ENCODE measurements at places on chromosomes 12 and 14.

- no peak for DNase-seq
Observed at GRCh38 chr12:69655616-69656340, 43.3 kb downstream of the BEST3 start.

DNA sequence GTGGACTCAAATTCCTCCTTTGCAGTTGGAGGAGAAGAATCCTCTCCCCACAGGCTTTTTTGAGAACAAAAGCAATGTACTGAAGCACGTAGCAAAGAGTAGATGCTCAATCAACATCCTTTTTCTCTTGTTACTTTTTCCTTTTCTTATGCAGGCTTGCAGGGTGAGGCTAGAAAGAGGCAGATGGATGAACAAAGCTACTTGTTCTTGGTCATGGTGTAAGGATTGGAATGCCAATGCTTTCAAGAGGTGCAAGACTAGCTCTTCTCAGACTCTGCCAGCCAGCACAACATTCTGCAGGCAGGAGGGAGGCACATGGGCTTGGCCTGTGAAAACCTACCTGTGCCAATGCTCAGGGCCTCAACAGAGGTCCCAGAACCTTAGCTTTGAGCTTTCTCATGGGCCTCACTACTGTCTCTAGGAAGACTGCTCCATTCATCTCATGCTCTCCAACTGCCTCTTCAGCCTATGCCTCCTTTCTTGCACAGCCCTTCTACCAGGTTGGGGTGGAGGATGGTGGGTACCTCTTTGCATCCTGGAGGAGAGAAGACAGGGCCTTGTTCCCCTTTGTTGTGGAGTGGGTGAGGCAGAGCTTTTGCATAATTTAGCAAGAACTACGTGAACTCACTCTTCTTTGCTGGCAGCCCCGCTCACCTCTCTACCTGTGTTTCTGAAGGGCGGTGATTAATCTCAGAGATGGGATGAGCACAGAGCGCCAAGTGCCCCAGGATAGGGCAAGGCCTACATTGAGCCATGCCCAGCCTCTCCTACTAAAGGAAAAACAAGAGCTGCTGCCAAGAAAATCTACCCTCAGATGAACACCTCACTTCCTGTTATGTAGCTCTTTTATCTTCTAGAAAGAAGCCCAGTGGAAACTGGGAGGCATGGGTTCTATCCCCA, 1119.7 kb downstream of the VRK1 start:
- no peak for DNase-seq

GRCh38 chr14:53249059-53249458, 95.9 kb upstream of the DDHD1 start:
- no peak for DNase-seq

DNA sequence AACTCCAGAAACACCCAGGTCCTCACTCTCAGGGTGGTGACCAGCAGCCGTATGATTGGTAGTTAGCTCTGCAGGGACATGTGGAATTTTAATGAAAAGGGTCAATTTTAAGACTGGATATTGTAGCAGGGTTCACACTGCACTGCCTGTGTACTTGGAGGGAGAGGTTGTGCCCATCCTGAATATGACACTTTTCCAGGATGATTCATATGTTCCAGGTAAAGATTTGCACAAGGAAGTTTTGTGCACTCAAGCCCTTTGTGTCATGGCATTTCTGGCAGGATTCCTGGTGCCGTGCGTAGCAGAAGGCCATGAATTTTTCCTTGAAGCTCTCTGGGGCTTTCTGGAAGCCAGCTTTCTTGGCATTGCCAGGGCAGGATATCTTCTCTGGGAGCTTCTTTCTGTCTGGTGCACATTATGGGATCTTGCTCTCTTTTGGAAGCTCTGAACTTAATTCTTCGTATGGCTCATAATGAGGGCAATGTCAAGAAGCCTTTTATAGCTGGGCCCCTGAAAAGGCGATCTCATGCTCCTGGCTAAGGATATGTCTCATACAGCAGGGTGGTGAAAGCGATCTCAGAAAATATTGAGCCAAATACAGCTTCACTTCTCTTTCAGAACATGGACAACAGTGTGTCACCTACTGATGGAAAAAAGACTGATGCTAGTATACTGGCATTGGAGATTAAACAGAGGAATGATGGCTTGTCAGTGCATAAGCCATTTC, 1133.9 kb downstream of the AACS start:
- no peak for DNase-seq

DNA sequence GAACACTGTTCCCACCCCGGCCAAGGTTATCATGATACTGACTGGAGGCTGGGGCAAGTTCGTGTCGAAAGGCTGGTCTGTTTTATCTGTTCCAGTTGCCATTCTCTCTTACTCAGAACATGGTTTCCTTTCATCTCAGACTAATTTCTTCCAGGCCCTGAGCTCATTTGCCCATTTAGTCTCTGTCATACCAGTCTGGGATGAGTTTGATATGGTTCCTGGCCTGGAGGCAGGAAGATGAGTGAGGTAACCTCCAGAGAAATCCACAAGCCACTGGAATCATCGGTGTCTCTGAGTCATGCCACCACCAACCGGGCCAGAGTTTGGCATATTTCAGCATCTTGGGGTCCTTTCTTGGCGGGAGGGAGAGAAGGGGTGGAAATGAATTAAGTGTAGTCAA, 114.7 kb downstream of the NTF3 start:
- DNase-seq: no peak

GRCh38 chr14:64983439-64984310, 3.0 kb upstream of the FNTB start:
- no peak for DNase-seq

GRCh38 chr12:89571491-89572195, 45.8 kb upstream of the POC1B start:
- no peak for DNase-seq

- no peak for DNase-seq
Observed at GRCh38 chr12:70443062-70443673, 77.1 kb downstream of the KCNMB4 start.

GRCh38 chr14:64253672-64254071, 40.5 kb downstream of the ESR2 start:
- no peak for DNase-seq

DNA sequence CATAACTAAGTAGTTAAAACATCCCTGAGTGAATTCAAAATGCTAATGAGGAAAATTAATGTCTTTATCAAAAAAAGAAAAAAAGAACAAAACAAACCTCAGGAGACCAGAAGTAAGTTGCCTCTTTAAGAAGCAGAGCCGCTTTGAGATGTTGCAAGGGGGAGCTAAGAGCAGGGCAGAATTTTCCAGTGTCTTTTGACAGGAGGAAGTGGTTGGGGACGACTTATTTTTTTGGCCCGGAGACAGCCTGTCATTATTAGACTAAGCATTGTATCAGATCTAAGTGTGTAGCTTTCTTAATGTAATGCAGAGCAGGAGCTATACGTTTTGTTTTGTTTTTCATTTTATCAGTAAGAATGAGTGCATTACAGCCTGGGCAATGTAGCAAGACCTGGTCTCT, 206.6 kb downstream of the CACNA1C start:
- DNase-seq: no peak

- DNase-seq: no peak
Observed at GRCh38 chr12:25089738-25090137, 105.2 kb downstream of the DNAI7 start.

GRCh38 chr12:120055231-120056000, 61.1 kb downstream of the RAB35 start:
- no peak for DNase-seq

DNA sequence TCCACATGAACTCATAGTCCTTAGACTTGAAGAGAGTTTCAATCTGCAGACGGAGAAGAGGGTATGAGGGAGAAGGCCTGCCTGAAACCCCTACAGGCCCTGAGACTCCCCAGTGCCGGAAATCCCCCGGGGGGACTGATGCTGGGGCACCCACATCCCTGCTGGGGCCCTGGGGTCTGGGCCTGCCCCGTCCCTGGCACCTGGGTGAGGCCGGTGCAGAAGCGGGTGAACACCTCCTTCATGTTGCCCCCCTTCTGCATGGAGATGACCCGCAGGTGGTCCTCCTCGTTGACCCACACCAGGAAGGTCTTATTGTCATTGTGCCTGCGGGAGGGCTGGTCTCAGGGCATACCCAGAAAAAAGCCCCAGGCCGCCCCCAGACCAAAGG, 2.4 kb downstream of the CKB start:
- DNase-seq: no peak

- DNase-seq: no peak
Observed at GRCh38 chr12:116146386-116146785, 131.1 kb downstream of the MED13L start.

DNA sequence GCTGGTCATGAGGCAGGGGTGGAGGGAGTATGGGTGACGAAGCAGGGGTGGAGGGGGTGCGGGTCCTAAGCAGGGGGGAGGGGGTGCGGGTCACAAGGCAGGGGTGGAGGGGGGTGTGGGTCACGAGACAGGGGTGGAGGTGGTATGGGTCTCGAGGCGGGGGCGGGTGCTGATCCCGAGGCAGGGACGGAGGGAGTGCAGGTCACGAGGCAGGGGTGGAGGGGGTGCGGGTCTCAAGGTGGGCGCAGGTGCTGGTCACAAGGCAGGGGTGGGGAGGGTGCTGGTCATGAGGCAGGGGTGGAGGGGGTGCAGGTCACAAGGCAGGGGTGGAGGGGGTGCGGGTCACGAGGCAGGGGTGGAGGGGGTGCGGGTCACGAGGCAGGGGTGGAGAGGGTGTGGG, 56.5 kb downstream of the ITPK1 start:
- DNase-seq: no peak

- DNase-seq: no peak
Observed at GRCh38 chr12:77968021-77968420, 137.3 kb downstream of the NAV3 start.

DNA sequence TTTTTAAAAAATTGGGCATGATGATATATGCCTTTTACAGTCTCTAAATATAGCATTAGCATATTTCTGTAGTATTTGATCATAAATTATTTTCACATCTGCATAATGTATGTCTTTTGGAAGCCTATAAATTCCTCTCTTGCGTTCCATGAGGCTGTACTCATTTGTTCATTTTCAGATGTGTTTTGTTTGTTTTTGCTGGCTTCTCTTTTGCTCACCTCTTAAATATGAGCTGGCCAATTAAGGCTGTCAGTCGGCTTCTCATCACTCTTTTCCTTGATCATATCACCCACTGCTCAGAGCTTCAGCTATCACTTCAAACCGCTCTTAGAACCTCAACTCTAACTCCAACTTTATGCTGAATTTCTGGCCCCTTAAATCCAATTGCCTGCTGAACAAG, 6.6 kb downstream of the TMEM263 start:
- no peak for DNase-seq

- no peak for DNase-seq
Observed at GRCh38 chr12:95446506-95446900, 27.4 kb upstream of the METAP2 start.

DNA sequence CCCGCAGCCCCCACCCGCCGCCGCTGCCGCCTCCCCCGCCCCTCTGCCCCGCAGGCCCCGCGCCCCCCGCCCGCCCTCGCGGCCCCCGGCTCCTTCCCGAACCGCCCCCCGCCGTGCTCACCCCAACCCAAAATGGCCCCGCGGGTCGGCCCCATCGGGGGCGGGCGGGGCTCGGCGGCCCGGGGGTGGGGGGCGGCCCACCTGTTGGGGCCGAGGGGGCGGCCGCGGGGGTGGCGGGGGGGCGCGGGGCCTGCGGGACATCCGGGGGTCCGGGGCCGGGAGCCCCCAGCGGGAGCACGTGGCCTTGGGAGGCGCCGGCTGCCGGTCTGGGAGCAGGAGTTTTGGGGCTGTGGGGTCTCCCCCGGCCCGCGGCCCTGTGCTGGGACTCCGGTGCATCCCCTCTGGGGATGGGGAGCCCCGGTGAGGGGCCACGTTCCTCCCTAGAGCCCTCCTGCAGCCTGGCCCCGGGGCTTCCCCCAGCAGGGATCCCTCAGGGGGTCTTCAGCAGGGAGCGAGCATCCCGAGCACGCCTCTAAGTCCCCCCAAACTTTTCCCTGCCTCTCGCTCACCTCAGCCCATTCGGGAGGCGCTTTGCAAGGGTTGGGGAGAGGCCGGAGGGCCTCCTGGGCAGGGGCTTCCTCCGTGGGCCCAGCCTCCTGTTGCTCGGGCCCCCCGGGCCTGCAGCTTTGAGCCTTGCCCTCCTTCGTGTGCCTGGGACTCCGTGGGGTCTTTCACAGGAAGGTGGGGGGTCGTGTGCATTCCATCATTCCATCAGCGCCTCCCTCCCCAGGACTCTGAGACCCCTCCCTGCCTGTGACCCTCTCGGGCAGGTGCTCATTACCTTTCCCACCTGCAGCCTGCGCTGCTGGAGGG, 710 bp downstream of the MTA1 start:
- DNase-seq: no peak

GRCh38 chr12:48352157-48352760, 1.5 kb upstream of the ZNF641 start:
- DNase-seq: no peak

- DNase-seq: no peak
Observed at GRCh38 chr12:68665016-68665569, 21.7 kb upstream of the NUP107 start.

- no peak for DNase-seq
Observed at GRCh38 chr12:41966001-41966400, 178.7 kb downstream of the GXYLT1 start.

GRCh38 chr12:22480016-22480415, 64.3 kb downstream of the C2CD5 start:
- no peak for DNase-seq

- DNase-seq: no peak
Observed at GRCh38 chr14:38405851-38406635, 150.2 kb upstream of the CLEC14A start.

- DNase-seq: no peak
Observed at GRCh38 chr12:27333403-27334009, 870 bp downstream of the BMAL2 start.

DNA sequence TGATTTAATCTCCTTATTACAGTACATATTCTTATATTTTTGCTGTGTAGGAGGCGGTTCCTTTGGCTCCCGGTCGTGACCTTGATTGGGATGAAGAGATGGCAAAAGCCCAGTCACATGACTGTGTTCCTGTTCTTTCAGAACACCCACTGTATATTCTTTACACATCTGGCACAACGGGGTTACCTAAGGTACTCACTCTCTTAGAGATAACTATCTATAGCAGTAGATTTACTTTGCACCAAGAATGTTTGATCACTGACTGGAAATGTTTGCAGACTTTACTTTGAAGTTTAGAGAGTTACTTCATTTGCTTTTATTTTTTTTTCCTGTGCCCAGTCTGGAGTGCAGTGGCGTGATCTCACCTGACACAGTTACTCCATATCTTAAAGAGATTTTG, 65.2 kb downstream of the ACSS3 start:
- DNase-seq: no peak

DNA sequence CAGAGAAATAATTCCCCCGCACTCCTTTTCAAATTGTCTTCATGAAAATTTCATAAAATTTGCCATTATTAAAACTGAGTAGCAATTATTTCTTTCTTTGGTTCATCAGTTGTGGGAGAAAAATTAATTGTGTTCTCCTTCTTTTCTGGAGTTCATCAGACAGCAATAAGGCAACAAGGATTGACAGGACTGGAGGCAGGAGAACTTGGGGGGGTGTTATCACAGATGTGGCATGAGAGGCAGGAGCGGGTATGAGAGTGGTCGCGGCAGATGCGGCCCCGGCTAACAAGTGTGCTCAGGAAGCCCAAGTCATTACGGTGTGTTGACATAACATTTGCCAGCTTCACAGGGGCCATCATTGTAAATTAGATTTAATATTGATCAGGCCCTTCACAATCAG, 306.6 kb upstream of the TMPO start:
- DNase-seq: no peak
